ENCODE measurements at places on chromosomes 16 and 17.

GRCh38 chr17:7742729-7743128, 25.2 kb downstream of the DNAH2 start:
- DNase-seq, result no peak

- no peak for DNase-seq
These were observed 9.4 kb downstream of the CYGB start for GRCh38 chr17:76528156-76528527.

DNA sequence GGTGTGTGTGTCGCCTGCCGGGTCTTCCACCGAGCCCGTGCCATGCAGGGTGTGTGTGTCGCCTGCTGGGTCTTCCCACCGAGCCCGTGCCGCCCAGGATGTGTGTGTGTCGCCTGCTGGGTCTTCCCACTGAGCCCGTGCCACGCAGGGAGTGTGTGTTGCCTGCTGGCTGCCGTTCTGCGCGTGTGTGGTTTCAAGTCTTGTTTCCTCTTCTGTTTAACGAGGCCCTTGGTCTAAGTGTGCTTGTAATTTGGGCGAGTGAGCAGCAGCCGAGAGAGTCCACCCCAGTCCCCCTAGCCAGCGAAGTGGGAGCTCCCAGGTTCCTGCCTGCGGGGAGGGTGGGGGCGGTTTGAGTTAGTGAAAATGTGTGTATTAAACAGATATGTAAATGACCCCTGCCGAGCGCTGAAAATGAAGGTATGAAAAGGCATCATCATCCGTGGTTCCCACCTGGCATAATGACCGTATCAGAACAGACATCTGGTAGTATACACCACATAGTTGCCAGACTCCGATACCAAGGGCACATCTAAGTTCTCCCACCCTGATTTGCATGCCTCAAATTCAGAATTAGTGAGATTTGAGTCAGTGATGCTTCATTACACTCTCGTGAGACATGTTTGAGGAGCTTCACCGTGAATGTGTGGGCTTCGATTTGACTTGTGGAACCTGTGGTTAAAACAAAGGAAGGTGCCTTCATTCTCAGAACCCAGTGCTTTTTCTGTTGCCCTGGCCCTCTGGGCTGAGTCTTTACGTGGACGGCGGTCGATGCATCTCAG, 114.5 kb upstream of the CHMP6 start:
- DNase-seq, result no peak

GRCh38 chr17:40309949-40310510, 1.1 kb downstream of the RARA start:
- no peak for DNase-seq

- DNase-seq, result no peak
These were observed 1327.3 kb upstream of the GOT2 start for GRCh38 chr16:60061396-60061795.

DNA sequence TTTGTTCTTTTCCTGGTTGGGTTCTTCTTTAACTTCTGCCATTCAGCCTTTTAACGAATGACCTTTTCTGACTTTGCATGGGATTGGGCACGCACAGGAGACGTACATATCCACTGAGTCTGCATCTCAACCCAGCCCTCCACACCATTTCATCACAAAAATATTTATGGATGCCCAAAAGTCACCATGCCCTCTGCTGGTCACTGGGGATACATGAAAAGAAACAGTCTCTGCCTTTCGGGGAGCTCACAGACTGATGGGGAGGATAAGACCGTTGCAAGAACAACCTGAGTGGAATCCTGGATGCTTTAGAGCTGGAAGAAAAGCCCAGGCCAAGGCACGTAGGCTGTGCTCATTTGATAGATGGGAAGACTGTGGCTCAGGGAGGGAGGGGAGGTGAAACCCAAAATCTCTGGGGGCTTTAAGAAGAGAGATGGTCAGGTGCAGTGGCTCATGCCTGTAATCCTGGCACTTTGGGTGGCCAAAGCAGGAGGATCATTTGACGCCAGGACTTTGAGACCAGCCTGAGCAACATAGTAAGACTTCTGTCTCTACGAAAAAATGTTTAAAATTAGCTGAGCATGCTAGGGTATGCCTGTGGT, 7.9 kb upstream of the MT2A start:
- peak; percentile 55 for DNase-seq

GRCh38 chr16:5590416-5590815, 492.8 kb upstream of the EEF2KMT start:
- DNase-seq, result no peak

DNA sequence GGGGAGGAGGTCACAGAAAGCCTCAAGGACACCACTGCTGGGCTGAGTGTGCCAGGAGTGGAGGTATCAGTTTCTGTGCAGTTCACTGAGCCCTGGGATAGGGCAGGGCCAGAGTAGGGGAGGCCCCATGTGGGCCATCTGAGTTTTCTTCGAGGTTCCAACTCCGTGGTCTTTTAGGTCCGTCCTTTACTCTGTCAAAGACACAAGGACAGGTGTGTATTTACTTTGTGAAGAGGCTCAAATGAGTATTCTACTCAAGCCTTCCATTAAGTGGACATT, 59.5 kb downstream of the USP22 start:
- DNase-seq, result no peak

- DNase-seq, result no peak
These were observed 4.1 kb downstream of the CACNB1 start for GRCh38 chr17:39193346-39193745.

GRCh38 chr16:80554033-80554432, 13.2 kb downstream of the DYNLRB2 start:
- DNase-seq, result no peak

DNA sequence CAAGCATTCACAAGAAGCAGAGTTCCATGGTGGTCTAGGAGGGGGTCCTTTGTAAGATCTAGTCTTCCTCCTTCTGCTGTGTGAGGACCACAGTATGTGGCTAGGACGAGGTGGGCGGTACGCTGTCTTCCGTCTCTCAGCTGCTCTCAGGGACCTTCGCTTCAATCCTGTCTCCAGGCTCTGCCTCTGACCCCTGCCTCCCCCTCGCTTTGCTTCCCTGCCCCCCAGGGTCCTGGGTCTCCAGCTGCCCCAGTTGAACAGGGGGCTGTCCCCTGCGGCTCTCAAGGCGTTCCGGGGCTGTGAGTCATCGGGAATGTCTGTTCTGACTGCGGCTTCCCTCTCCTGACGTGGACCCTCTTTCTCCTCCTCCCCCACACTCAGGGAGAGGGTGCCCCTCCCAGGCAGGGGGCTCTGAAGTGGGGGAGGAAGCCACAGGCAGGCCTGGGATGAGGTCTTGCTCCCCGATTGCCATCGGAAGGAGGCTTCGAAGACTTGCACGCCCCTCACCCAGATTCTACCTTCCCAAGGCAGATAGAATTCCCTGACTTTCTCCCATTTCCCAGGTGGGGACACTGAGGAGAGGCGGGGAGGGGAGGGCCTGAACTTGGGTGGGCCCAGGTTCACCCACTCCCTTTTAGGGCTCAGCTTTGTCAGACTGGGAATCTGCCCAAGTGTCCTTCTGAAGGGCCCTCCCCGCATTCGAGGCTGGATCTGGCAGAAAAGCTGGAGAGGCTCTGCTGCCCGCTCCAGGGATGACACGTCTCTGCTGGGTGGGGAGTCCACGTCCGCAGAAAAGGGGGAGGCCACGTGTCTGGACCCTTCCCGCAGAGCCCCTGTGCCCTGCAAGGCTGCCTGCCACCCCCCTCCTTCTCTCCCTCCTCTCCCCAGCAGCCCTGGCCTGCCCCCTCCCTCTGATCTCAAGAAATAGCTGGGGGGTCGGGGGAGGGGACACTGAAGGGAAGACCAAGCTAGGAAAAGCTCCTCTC, 9.1 kb upstream of the COL1A1 start:
- DNase-seq, result peak; percentile 99

DNA sequence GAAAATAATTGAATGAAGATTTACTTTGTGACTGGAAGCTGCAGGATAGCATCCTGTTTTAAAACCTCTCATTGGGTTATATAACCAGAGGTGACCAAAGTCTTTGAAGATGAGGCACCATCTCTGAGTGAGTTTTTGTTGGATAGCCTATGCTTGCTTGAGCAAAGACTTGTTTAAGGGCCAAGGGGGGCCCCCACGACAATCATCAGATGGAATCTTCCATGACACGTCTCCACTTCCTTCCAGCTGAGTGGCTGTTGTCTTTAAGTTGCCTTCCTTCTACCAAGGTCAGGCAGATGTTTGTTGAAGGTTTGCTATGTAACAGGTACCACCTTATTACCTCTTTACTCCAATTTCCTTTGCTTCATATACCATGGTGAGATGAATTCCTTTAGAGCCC, 188.8 kb downstream of the PRKCA start:
- DNase-seq, result no peak

- DNase-seq, result no peak
These were observed 2.8 kb downstream of the TRAF4 start for GRCh38 chr17:28746611-28747050.

- DNase-seq, result no peak
These were observed 10.6 kb downstream of the SSTR5 start for GRCh38 chr16:1082952-1083675.

DNA sequence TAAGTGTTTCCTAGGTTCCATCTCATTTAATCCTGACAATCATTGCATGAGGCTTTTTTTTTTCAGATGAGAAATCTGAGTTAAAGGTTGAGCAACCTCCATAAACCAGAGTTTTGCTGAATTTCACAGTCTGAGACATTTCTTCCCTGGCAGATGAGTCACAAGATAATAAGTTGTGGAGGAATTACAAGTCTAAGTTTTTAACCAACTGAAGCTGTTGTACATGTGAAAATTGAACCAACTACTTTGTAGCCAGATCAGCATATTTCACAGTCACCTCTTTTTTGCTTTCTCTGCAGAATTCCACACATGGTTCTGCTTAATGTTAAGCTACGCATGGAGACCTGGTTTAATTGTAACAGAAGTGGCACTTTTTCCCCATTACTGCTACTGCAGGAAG, 765.6 kb downstream of the CDH11 start:
- no peak for DNase-seq

GRCh38 chr16:11520442-11520841, 66.3 kb downstream of the LITAF start:
- DNase-seq, result no peak

GRCh38 chr17:357644-358043, 5.0 kb upstream of the RPH3AL start:
- no peak for DNase-seq

DNA sequence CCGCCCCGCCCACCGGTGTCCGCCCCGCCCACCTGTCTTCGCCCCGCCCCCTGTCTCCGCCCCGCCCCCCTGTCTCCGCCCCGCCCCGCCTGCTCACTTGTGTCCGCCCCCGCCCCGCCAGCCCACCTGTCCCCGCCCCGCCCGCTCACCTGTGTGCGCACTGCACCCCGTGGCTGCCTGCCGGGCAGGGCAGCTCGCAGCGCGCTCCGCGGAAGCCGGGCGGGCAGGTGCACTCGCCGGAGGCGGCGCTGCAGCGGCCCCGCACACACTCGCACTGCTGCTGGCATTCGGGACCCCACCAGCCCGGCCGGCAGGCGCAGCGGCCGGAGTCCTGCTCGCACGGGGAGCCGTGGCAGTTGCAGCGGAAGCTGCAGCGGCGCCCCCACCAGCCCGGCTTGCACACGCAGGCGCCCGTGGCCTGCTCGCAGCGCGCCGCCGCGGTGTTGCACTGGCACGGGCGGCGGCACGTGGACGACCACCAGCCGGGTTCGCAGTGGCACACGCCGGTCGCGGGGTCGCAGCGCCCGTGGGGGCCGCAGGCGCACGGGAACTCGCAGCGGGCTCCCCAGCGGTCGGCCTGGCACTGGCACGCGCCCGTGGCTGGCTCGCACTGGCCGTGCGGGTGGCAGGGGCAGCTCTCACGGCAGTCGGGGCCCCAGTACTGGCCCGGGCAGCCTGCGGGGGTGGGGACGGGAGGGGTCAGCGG, 2.1 kb downstream of the SCARF1 start:
- peak; percentile 23 for DNase-seq

GRCh38 chr17:40399185-40399584, 18.5 kb downstream of the TOP2A start:
- DNase-seq, result peak; percentile 77

- DNase-seq, result no peak
These were observed 300.6 kb downstream of the SOX9 start for GRCh38 chr17:72421128-72422092.

DNA sequence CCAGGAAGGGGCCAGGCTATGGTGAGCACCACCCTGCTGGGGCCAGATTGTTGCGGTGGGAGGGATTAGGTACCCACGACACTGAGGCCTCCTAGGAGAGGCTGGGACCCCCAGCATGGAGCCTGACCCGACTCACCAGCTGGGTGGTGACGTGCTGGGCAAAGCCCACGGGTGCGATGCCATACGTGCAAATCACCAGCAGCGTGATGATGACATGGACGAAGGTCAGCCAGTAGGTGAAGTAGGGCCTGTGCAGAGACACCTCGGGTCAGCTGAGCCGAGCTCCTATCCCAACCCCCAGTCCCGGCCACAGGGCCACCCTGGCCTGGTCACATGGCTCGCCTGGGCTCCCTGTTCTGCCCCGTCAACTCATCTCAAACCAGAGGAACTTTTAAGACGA, 7.5 kb downstream of the AANAT start:
- no peak for DNase-seq

DNA sequence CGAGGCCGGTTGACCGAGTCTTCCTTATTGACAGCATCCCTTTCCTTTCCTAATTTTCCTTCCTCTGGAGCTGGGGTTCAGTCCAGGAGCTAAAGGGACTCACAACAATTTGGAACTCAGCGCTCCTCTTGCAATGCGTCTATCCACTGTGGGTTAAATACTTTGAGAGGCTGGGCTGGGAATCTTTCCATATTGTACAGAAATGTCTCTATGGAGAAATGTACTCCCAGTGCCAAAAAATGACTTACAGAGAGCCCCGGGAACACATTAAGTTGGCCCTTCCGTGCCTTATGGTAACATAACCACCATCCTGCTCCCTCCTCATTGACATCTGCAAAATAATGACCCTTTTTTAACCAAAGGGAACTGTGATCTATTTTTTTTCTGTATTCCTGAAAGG, 192.8 kb downstream of the FTO start:
- peak; percentile 63 for DNase-seq

DNA sequence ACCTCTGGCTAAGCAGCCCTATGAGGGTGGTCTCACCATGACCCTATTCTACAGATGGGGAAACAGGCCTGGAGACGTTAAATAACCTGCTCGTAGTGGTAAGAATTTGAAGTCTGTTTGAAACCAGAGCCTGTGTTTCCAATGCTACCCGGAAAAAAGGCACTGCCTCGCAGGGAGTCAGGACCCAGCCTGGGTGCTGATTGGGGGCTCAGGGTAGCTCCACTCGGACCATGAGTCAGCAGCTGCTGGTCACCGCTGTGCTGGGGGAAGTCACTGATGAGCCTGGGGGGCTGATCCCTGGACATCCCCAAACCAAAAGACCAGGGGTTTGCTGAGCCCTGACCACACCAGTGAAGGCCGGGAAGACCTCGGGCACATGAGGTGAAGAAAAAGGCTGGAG, 9.4 kb upstream of the PLD6 start:
- no peak for DNase-seq

GRCh38 chr17:29838961-29839360, 91.1 kb downstream of the SSH2 start:
- DNase-seq, result peak; percentile 59

GRCh38 chr17:17970699-17971430, 1.3 kb downstream of the TOM1L2 start:
- no peak for DNase-seq

- no peak for DNase-seq
These were observed 307.7 kb downstream of the WWOX start for GRCh38 chr16:78407191-78407590.

- DNase-seq, result no peak
These were observed 173.4 kb upstream of the CIBAR2 start for GRCh38 chr16:85285681-85286065.

- DNase-seq, result no peak
These were observed 39.0 kb upstream of the TEKT3 start for GRCh38 chr17:15380446-15380845.

GRCh38 chr16:782766-783403, 5.3 kb downstream of the RPUSD1 start:
- DNase-seq, result no peak
